Stimulated activated CD4-positive, alpha-beta T cell treated with anti-CD3 and anti-CD28 coated beads, Interleukin-1b, Interleukin-23, amount 100 ng/mL, for 24 hours (primary cell): ENCODE measurements at places on chromosomes 5 and 9.
A peak's percentile ranks its signal among the peaks of the same experiment; 100 is the strongest.

DNA sequence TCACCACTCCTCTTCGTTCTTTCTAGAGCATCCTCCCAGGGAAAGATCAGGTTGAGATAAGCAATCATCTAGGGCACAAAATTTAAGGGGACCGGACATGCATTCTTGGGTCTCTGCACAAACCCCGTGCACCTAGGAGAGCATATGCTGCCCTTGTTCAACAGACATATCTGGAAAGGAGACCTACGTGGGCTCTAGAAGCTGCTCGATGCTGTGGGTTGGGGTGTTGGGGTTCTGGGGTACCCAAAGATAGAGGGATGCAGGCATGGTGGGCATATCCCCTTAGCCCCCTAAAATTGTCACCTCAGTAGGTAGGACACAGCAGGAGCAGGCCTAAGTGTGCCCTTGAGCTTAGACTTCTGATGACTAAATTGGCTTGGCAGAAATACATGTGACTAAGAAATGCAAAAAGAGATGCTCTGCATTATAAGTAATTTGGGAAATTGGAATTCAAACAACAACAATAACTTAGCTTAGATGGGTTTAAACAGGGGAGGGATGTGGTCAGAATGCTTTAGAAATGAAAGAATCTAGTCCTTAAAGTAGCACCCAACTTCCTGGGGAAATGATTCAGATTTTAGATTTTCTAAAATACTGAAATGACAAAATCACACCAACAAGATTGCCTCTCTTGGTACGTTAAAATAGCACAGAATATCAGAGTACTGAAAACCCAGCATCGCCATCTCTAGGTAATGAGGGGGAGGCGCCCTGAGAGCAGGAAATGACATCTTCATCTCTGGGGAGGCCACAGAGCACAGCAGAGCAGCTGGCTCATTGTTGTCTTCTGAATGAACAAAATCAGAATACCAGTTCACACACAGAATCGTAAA is 172.3 kb downstream of the GNA14 start:
- no peak for DNase-seq

DNA sequence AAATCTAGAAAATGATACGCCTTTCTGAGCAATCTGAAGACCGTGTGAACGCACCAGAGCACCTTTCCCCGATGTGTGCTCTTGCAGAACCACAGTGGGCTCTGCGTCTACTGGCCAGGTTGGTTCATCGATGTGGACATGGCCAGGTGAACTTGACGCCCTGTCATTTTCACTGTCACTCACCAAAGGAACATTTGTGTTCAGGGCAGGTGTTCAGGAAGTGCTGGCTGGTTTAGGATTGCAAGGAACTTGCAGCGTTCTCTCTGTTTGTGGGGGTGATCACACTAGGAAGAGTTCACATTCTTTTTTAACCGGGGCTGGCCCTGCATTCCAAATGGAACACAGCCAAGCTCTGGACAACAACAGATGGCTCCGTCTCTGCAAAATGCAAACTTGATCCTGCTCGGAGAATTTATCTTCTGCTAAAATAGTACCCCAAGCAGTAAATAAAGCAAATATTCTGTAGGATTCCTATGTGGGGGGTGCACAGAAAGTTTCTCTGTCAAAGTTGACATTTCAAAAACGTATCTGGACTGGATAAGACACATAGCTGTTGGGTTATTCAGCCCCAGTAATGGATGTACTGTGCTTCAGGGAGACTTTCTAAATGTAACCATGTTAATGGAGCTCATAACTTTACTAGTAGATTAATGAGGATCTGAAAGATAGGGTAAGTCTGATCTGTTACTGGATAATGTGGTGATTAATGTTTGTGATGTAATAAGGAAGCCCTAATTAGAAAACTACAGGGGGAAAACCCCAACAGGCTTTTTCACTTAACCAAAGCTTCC is 45.7 kb upstream of the FANCC start:
- no peak for DNase-seq

- DNase-seq, result no peak
Measured at GRCh38 chr5:88159591-88159990, 109.1 kb downstream of the TMEM161B start.

DNA sequence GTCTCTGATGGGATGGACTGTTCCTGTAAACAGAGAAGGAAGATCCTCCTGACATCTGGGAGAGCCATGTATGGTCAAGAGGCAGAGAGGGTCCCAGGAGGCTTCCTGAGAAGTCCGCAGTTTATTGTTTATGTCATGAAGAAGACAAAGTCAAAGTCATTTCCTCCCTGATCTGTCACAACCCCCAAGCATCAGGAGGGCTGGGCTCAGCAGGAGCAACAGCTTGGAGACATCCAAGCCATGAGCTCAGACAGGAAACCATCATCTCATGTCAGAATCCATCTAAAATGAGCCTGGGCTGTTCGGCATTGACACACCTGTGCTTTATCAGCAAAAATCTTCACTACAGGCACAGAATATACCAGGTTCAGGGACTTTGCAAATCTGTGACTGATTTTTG is 325.0 kb upstream of the MSX2 start:
- no peak for DNase-seq

DNA sequence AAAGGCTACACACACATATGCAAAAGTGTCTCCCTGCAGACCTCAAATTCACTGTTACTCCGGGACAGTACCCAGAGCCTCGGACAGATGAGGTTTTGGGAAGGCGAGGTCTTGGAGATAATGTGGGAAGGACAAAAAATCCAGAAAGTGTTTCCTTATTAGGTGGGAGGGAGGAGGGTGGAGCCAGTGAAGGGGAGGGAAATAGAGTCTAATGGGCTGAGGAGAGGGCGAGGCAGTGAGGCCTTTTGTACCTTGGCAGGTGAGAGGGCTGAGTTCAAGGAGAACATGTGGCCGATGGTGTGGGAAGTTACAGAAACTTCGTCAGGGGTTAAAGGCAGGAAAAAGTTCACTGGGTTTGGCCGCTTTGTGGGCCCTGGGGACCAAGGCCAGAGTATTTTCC is 22.1 kb upstream of the TMEM174 start:
- DNase-seq, result no peak

DNA sequence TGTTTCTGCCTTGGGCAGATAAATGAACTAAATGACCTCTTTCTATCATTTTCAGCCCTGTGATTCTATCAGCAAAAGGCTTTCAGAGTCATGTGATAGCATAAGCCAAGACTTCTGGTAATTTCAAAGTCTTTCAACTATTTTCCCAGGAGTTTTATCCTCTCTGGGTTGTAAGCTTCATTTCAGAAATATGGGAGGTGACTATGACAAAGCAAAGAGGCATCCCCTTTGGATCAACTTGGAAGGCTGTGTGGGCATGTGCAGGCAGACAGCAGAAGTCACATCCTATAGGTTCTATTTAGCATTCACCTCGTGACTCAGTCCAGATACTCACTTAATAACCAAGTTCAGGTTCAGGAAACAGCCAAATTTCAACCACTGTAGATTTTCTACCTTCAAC is 149.0 kb upstream of the FST start:
- DNase-seq, result no peak

DNA sequence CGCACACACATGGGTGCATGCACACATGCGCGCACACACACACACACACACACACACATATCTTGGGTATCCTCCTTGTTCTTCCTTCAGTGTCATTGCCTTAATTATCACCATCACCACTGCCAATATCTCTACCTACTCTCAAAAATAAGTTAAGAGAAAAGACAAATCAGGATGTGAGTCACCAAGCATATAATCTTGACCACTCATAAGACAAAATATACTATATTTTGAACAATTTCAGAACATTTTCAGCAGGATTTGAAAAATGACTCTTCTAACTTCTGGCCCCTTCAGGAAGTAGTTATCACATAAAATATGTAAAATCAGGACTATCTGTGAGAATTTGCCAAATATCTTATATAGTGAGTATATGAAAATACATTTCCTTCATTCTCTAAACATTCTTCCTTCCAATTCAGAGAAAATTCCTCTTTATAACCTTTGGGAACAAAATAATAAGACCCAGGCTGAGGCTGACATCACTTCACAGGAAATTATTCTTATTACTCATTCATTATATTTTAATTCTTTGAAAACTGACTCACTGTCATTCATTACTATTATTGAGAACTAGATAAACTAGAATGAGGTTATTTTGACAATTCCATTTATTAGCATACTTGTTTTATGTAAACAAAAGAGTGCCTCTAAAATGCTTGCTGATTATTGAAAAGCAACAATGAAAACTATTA is 772.0 kb upstream of the ACO1 start:
- no peak for DNase-seq

GRCh38 chr5:39440192-39440957 is 15.6 kb upstream of the DAB2 start:
- DNase-seq, result no peak

- DNase-seq, result no peak
Measured at GRCh38 chr5:9126490-9126889, 419.4 kb downstream of the SEMA5A start.

DNA sequence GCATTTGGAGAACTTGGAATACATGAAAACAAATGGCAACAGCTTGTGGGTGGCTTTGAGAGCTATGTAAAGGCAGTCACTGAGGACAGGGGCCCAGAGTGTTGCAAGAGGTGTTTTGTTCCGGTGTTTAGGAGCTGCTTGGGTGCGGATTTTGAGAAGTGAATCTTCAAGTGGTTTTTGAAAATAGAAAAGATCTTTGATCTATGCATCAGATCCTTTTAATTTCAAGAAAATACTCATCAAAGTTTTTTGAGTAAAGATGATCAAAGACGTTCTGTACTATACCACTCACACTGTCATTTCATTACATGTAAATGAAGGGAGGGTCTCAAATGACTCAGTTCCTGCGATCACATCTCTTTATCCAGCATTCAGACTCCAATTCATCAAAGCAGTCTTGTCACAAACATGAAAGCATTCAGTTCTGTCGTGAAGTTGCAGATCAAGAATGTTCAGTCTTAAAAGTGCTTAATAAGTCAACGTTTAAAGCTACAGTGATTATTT is 112.5 kb downstream of the WDR41 start:
- DNase-seq, result peak; percentile 43

DNA sequence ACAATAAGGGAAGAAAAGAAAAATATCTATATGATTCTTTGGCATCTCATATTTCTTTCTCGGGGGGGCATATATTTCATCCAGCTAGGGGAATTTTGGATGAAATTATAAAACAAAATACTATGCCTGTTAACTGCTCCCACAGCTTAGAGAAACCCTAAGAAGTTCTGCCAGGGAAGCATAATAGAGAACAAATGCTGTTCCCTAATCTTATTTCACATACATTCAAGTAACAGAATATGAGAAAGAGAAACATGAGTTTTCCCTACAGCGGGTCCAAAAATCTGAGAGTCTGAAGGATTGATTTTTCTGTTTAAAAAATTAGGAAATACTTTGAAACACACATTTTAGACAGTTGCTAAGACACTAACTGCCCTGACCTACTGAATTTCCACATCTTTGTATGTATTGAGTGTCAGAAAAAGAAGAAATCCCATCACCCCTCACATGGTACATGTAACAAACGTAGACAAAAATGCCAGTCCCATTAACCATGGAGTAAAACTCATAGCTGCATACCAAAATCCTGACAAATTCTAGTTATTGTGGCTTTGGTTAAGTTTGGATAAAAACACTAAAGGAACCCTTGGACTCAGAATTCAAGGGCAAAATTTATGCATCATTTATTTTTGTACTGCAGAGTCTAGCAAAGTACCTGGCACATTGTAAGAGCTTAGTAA is 620.2 kb upstream of the DMAC1 start:
- no peak for DNase-seq

GRCh38 chr9:81224166-81225081 is 464.9 kb downstream of the TLE1 start:
- no peak for DNase-seq

DNA sequence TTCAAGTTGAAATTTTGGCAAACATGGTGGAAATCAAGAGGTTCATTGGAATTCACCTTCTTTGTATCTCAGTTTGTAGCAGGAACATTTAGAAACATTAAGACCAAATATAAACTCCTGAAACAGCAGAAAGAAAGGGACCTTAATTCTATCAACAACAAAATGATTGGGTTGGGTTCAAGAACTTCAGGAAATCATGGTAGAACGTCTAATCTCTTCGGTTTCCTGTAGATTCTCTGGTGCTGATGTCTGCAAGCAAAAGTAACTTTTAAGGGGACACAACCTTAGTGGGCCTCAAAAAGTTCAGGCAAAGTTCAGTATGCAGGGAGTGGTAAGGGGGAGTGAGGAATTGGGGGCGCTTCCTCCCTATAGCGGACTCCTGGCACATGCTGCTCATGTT is 3.4 kb downstream of the IL33 start:
- DNase-seq, result no peak

DNA sequence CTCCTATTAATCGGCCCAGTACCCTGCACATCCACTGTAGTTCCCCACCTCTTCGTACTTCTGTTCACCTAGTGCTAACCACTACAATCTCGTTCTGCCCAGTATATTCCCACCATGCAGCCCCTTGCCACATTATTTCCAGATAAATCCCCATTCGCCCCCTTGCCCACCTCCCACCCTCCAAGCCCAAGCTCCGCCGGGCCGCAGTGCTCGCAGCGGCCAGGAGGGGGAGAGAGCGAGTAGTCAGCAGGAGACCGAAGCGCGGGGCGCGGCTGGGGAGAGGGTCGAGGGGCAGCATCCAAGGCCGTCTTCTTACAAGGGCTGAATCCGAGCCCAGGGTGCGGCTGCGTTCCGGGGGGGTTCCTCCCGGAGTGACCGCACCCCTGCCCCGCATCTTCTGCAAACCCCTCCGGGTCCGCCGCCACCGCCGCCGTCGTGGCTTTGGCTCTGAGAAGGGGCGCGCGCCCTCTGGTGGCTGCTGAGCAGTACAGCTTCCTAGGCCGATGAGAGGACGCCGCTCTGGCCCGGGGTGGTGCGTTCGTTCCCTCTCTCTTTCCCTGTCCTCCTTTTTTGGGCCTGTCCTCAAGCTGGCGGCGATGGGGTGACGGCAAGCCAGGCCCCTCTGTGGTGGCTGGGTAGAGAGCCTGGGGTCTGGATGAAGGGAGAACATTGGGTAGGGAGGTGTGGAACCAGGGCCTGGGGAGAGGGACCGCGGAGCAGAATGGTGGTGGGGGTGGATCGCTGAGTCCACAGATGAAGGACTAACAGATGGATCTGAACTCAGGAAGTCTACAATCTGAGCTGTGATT is 30.0 kb upstream of the PSD2 start:
- peak; percentile 68 for DNase-seq

- DNase-seq, result no peak
Measured at GRCh38 chr9:121757281-121757585, 105.8 kb downstream of the DAB2IP start.

- DNase-seq, result no peak
Measured at GRCh38 chr9:97808972-97809371, 44.1 kb upstream of the FOXE1 start.

DNA sequence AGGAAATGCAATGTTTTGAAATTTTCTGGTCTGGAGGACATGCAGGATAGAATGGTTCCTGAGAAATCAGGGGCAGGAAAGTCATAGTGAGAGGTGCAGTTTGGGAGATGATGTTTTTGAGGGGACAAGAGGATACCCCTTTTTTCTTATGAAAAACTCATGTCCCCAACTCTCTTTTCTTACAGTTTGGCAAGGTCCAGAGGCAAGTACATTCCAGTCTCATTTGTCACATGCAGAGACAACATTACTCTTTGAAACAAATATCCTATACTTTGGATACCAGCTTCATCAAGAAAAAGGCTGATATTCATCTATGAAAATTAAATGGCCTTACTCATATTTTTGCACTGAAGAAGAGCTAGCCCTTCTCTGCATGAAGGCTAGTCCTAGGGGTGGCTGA is 48.2 kb downstream of the EQTN start:
- no peak for DNase-seq
